HAP-1 (cell line): ENCODE measurements at places on chromosomes 7 and 10.

GRCh38 chr7:44631458-44632115 lies 25.2 kb downstream of the OGDH start:
- no peak for DNase-seq

DNA sequence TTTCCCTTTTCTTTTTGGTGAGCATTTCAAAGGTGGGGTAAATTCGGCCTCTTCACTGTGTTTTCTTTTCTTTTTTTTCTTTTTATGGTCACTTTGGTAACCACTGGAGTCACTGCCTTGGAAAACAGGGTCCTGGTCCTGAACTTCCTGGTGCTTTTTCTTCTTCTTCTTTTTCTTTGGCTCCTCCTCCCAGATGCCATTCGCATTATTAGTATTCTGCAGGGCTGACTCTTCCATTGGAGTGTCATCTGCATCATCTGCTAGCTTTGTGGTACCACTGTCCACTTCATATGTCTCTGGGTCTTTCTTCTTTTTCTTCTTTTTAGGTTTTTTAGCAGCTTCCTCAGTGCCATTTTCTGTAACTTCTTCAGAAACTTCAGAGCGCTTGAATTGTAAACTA lies 10.5 kb downstream of the POLR1F start:
- no peak for DNase-seq

GRCh38 chr7:28211006-28211405 lies 30.4 kb upstream of the JAZF1 start:
- DNase-seq, result no peak

DNA sequence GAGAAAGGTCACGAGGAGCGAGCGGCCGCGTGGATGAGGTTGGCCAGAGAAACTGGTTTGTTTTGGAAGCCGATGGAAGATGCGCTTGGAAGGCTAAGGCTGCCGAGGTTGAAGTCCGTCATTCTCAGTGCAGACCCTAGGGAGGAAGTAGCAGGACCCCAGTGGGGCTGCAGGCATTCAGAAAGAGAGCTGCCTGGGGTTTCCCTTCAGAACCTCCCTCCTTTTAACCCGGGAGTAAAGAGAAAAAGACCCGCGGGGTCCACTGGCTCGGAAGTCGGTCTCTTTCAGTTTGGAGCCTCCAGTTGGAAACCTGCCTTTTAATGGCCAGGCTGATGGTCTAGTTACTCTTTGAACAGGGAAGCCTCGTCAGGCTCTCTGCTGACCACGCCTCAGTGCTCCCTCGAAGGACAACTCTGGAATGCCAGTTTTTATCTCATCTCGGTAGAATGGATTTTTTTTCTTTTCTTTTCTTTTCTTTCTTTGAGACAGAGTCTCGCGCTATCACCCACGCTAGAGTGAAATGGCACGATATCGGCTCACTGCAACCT lies 188.6 kb downstream of the CUX1 start:
- no peak for DNase-seq

DNA sequence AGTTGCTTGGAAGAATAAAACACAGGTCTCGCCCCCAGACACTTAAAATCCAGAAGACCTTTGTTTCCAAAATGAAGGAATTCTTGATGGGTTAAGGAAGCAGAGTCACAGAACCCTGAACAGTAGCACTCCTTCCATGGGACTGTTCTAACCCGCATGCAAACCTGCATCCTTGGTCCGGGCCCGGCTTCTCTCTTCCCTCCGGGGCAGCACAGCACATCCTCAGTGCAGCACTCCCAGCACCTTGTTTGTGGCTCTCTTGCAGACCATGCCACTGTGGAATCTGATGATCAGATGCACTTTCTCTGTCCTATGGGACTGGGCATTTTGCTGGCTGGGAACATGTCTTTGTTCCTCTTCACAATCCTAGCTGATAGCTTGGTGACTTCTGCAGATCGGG lies 33.5 kb downstream of the INSYN2A start:
- no peak for DNase-seq

DNA sequence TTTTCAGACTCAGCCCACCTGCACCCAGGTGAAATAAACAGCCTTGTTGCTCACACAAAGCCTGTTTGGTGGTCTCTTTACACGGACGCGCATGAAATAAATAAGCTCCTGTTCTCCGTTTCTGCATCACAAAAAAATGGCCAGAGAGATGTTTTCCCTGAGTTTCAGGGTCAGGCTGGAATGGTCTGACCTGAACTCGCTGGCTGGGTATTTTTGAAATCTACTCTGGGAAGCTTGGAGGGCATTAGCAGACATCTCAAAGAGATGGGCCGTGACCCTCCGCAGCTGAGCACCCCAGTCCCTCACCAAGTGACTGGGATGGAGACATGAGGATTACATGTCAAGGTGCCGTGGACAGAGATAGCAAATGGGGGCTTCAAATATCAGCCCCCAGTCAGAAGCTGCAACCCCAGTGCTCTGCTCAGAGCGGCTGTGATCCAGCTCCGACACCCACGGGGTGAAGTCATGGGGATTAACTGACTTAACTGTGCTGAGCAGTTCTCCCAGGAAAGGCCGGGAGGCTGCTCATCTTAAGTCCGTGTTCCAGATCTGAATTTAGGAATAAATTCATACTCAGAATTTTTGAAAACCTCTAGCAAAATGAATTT lies 22.3 kb downstream of the CALML5 start:
- no peak for DNase-seq

GRCh38 chr10:132443605-132443982 lies 46.6 kb downstream of the PWWP2B start:
- peak; percentile 51 for DNase-seq

DNA sequence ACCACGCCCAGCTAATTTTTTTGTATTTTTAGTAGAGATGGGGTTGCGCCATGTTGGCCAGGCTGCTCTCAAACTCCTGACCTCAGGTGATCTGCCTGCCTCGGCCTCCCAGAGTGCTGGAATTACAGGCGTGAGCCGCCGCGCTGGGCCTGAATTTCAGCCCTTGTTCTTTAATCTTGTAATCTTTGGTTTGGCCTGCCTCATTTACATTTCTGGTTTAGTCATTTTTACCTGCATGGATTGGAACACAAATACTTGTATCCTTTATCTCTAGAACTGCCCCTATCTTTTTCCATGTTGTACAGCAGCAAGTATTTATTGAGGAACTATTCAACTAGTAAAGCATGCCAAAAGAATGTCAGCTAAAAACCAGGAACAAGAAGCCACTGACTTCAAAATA lies 195.6 kb upstream of the FRMD4A start:
- DNase-seq, result no peak

DNA sequence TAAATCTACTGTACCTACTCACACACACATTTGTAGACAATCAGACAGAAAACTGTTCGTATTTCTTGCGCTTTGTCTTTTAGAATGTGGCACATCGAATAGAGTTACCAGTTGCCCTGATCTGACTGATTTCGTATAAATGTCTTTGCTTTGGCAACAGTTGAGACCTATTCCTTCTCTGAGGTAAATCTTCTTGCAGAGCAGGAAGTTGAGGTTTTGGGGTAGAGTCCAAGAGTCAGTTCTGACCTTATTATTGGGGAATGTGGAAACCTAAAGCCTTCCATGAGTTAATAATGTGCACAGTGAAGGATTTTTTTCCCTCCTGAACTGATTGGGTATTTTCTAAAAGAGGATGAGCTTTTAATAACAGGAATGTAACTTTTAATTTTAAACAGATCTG lies 135.3 kb downstream of the KIAA1217 start:
- no peak for DNase-seq
